NCI-H510A (cell line): ENCODE measurements at places on chromosomes 5 and 9.

- no peak for DNase-seq
Measured at GRCh38 chr9:96048956-96049831, 173.7 kb downstream of the ERCC6L2 start.

GRCh38 chr5:177426566-177427210 is at the start of gene GRK6:
Gene GRK6, plus strand, starts transcription at chr5:177426676. Its CDS starts 170 bp downstream, at chr5:177426846.
- no peak for DNase-seq

DNA sequence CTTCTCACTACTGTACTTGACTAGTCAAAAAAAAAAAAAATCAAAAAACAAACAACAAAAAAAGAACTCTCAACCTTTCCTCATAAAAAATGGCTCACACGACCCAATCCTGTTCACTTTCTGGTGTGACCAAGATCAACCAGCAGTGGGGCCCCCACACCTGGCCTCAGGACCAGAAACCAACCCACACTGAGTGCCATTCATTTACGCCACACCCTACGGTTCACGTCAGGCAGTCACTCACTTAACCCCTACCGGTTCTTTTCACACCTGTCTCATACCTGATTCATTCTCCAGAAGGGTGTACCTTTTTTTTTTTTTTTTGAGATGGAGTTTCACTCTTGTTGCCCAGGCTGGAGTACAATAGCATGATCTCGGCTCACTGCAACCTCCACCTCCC is 5.7 kb downstream of the SUSD1 start:
- DNase-seq = no peak

- no peak for DNase-seq
Measured at GRCh38 chr5:2702096-2702879, 49.2 kb downstream of the IRX2 start.

- DNase-seq = no peak
Measured at GRCh38 chr5:33284681-33285080, 156.1 kb upstream of the TARS1 start.

- no peak for DNase-seq
Measured at GRCh38 chr5:138096997-138097828, 13.4 kb downstream of the WNT8A start.
